Activated CD4-positive, alpha-beta T cell treated with anti-CD3 and anti-CD28 coated beads, Interleukin-2, amount 50 U/mL, for 4 hours (primary cell): ENCODE measurements at places on chromosomes 2 and 18.

DNA sequence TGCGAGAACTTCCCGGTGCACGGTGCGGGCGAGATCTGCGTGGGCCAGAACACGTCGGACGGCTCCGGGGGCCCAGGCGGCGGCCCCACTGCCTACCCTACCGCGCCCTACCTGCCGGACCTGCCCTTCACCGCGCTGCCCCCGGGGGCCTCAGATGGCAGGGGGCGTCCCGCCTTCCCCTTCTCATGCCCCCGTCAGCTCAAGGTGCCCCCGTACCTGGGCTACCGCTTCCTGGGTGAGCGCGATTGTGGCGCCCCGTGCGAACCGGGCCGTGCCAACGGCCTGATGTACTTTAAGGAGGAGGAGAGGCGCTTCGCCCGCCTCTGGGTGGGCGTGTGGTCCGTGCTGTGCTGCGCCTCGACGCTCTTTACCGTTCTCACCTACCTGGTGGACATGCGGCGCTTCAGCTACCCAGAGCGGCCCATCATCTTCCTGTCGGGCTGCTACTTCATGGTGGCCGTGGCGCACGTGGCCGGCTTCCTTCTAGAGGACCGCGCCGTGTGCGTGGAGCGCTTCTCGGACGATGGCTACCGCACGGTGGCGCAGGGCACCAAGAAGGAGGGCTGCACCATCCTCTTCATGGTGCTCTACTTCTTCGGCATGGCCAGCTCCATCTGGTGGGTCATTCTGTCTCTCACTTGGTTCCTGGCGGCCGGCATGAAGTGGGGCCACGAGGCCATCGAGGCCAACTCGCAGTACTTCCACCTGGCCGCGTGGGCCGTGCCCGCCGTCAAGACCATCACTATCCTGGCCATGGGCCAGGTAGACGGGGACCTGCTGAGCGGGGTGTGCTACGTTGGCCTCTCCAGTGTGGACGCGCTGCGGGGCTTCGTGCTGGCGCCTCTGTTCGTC lies 1.7 kb downstream of the FZD7 start:
- DNase-seq: no peak

DNA sequence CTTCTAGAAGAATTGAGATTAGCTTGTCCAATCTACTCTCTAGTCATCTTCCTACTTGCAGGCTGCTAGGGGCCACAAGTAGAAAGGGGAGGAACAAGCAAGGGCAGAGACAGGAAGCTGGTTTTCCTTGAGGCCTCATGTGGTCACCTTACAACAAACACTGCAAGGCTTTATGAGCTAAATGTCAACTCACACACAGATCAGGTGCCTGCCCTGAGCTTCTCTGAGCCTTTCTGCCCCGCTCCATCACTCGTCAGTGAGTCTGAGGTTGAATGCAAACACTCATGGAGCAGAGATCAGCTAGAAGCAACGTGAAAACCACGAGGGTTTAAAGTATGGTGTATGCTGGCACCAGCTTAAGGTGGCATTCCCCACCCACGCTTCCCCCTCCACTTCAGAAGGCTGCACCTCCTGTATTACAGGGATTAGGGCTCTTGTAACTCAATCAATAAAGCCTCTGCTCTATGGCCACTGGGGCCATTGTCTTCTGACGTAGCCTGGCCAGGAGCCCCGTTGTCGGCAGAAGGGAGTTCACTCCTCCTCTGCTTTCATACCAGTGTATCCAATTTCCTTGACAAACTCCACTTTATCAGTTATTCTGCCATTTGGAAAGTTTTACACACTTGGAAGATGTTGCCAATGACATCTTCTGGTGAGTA lies 5.4 kb upstream of the CRYGC start:
- DNase-seq: no peak

- no peak for DNase-seq
Observed at GRCh38 chr2:76252704-76253103, 542.0 kb upstream of the GCFC2 start.

- DNase-seq: no peak
Observed at GRCh38 chr18:64720781-64721464, 572.0 kb upstream of the LINC00305 start.

GRCh38 chr18:47410139-47410538 lies 158.7 kb upstream of the SKOR2 start:
- DNase-seq: no peak
